SW480 (cell line): ENCODE measurements at places on chromosomes 6 and 20.

GRCh38 chr20:64194269-64194668 is 30.0 kb downstream of the MYT1 start:
- DNase-seq, result no peak

GRCh38 chr6:104771258-104771832 is 88.4 kb downstream of the HACE1 start:
- peak; percentile 22 for DNase-seq

GRCh38 chr6:70385901-70386300 is 27.4 kb upstream of the FAM135A start:
- no peak for DNase-seq

- DNase-seq, result peak; percentile 30
These were observed 713.4 kb downstream of the CD109 start for GRCh38 chr6:74409447-74409846.

DNA sequence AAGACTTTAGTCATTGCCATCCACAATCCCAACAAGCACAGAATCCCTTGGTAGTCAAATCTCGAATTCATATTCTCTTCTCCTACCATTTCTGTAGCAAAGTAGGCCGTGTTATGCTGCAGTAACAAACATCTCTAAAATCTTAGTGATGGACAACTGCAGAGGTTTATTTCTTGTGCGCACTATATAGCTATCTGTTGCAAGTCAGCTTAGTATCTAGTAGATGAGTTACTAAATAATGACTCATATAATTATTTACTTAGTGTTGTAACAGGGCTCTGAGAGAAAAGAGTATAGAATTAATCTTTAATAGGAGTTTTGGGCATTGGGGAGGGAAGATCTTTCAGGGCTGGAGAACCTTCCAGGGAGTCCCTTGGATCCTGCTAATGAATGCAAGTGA is 73.3 kb downstream of the CAP2 start:
- no peak for DNase-seq

DNA sequence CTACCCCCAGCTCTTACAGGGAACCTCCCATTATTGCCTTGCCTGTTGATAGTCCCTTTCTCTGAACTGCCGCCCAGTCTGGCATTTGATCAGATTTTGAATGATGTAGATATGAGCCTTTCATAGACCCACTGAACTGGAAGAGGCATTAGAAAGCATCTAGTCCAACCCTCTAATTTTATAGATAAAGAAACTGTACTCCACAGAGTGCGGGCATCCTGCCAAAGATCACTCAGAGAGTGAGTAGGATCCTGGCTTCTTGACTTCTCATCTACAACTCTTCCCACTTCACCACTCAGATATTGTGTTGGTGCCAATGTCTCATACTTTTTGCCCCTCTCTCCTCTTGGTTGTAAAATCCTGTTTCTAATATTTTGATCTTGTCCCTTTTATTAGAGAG is 179.2 kb upstream of the BMP2 start:
- no peak for DNase-seq

DNA sequence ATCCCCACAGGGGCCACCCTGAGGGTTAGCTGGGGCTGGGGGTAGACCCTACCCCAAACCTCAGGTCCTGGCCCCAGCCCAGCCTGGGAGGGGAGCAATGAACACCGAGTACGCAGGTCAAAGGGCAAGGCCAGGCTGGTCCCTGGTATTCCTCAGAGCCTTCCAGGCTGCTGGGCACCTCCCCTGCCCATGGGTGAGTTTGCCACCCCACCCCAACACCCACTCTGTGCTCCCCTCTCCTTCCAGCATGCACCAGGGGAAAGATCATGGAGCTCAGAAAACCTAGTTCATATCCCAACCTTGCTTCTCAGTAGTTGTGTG is 103.9 kb upstream of the FOXP4 start:
- DNase-seq, result no peak

GRCh38 chr20:8657664-8658063 is 411.2 kb upstream of the PLCB4 start:
- no peak for DNase-seq

DNA sequence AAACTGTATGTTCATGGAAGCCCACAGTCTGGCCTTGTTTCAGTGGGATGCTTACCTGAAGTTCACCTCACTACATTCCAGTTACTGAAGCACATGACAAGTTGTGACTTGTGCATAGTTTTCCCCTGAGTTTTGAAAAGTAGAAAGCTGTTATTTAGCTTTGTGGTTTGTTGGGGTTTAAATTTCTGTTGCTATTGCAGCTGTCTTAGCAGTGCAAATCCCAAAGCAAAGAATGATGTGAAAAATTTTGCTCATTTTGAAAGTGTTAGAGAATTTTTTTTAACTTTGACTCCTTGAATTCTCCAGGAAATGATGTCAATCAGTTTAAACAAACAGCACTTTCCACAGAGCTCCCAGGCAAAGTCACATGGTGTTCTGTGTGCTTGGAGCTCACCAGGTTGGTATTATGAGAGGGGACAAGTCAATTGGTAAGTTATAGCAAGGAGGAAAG is 268.4 kb downstream of the ADGRG6 start:
- peak; percentile 91 for DNase-seq

GRCh38 chr20:43789593-43789992 is 62.8 kb upstream of the GTSF1L start:
- DNase-seq, result no peak

DNA sequence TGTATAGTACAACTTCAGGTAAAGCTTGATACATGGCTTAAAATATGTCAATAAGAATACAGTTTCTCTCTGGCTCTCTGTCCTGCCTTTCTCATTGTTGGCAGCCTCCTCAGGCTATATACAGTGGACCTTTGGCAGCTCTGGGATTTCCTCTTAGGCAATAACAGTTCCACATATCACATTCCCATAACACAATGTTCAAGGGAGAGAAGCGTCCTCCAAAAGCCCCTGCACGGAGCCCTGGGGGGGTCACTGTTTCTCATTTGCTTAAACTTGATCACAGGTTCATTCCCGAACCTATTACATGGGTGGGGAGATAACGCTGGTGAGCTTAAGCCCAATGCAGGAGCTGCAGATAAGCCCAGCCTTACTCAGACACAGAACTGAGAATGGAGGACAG is 4.4 kb upstream of the FLRT3 start:
- no peak for DNase-seq

GRCh38 chr6:166343150-166343487 is 774 bp upstream of the SFT2D1 start:
- no peak for DNase-seq

- peak; percentile 4 for DNase-seq
These were observed 165.4 kb downstream of the GMPR start for GRCh38 chr6:16403831-16404230.

DNA sequence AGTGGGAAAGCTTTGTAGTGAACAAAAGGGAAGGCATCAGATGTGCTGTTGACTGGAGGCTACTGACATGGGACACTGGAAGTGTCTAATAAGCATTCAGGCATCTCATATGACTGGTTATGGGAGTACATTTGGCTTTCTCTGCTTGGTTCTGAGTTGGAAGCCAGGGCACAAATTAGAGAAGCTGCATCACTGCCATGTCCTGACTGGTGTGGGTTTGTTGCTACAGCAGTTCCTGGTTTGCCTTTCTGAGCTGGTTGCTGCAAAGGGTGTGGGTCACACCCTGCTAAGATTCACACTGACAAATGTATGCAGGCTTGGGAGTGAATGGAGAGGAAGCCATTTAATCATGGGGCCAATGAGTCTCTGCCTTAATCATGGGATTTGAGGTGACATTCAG is 36.2 kb upstream of the NANP start:
- DNase-seq, result no peak

DNA sequence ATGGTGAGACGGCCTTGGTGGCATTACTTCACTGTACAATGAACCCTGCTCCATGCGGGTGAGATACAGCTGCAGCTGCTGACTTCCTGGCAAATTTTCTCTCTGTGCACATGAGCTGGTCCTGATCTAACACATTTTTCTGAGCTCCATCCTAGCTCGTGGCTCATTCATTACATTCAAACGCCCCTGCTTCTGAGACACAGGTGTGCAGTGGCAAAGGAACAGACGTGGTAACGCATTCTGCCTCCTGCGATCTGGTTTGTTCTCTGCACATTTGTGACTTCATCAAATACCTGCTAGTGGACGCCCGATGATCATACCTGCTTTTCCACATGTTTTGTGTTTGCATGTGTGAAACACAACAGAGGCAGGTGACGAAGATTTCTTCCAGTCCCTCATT is 189.6 kb upstream of the PDE10A start:
- no peak for DNase-seq

- no peak for DNase-seq
These were observed 192.2 kb downstream of the TBC1D32 start for GRCh38 chr6:121142093-121142492.

- peak; percentile 24 for DNase-seq
These were observed 54.2 kb upstream of the HLA-A start for GRCh38 chr6:29887819-29888776.

DNA sequence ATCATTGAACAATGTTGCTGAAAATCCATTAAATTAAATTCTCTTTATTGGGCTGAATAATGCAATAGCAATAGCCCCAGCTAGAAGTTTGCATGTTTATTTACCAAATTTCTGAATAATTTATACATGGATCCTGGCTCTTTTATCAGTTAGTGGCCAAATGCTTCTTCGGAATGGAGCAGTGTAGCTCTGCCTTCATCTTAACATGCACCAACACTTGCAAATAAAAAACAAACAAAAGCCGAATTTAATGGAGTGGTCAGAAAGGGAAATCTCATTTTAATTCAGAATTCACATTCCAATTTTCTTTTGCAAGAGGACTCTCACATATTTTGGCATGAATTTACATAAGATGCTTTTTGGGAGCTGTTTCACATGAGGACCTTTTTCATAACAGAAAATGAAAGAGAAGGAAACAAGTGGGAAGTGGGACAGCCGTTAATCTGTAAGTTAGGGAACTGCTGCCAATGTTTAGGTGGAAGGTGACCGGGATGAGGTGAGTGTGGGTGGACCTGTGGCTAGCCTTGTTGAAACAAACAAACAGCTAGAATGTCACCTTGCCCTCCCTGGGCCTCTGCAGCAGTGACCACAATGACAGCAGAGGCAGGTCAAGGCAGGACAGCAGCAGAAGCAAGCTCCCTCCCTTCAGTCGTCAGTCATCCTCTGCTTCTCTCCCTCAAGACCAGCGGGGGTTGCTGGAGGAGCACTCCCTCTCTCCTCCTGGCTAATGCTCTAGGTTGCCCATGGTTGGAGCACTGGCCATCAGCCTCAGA is 73.2 kb downstream of the INSM1 start:
- peak; percentile 63 for DNase-seq
